ENCODE measurements at places on chromosomes 5 and 9.

- no peak for DNase-seq
These were observed 23.0 kb upstream of the LHFPL2 start for GRCh38 chr5:78671609-78672008.

- no peak for DNase-seq
These were observed 32.2 kb downstream of the PCDH1 start for GRCh38 chr5:141846031-141846430.

- DNase-seq: no peak
These were observed 24.8 kb upstream of the ALDH1A1 start for GRCh38 chr9:72977670-72978069.

DNA sequence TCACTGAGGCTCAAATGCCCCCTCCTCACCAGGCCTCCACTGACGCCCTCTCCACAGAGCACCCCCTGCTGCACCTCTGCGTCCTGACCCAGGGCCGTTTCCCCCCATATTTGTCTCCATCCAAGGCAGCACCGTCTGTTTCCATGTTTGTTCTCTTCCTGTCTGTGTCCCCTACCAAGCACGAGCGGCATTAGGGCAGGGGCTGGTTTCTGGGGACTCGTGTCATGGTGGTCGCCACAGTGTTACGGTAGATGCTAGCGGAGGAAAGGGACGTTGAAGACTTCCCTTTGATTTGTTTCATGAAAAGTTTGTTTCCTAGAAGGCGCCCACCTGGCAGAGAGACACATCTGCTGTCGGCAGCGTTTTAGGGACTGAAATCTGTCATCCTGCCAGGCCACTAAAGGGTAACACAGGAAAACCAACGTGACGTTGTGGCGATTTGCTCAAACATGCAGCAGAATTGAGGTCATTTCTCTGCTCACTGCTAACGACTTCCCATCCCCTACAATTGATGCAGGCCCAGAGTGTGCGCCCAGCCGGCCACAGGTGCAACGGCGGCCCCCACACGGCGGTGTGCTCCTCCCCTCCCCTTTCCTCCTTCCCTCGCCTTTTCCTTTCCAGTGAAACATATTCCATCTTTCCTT, 79.3 kb upstream of the IRX4 start:
- DNase-seq: no peak

GRCh38 chr5:24805230-24805629, 160.5 kb upstream of the CDH10 start:
- no peak for DNase-seq

- no peak for DNase-seq
These were observed at the start of gene GFI1B for GRCh38 chr9:132978451-132979131. Gene GFI1B, plus strand, starts transcription at chr9:132978694. Its CDS starts 7,985 bp downstream, at chr9:132986679.

DNA sequence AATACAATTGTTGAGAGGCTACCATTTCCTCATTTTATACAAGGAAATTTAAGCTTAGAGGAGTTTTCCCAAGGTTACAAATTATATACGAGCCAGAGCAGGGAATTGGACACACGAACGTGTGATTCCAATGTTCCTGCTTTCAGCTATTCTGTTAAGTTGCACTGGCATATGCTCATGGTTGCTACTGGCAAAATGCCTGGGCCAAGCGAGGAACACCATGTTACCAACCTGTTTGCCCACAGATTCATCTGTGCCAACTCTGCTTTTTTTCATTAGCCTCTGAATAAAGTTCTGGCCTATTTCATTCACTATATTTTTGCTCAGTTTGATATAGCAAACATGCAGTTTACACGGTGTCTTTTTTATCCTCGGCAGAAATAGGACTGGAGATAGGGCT, 5.1 kb upstream of the C5orf46 start:
- no peak for DNase-seq

Data from smooth muscle cell of the brain vasculature (primary cell).